HepG2 (cell line): ENCODE measurements at places on chromosomes 11 and 22. TPM values are rescaled to one million over a fixed set of nuclear protein-coding genes. Genes with fewer than 3 reads are reported as not detected.

DNA sequence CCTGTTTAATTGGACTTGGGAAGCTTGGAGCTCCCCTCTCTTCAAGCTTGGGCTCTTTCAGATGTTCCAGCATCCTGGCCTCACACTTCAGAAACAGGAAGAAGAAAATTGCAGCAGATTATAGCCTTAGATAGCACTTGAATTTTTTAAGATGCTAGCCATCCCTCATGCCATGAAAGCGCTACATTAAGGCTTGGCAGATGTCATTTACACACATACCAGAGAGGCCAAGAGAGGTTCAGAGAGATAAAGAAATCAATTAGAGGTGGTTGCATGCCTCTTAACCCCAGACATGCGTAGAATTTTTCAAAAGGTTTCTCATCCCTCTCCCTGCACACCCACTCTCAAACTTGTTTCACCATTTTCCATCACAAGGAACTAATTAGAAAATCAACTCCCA, 31.9 kb upstream of the DBX1 start:
- no peak for DNase-seq

Gene OLFML1
- polyA plus RNA-seq = 0.71 and 0.90 TPM in 2 replicates

Gene CREB3L1
- not detected in 2 replicates for polyA plus RNA-seq

DNA sequence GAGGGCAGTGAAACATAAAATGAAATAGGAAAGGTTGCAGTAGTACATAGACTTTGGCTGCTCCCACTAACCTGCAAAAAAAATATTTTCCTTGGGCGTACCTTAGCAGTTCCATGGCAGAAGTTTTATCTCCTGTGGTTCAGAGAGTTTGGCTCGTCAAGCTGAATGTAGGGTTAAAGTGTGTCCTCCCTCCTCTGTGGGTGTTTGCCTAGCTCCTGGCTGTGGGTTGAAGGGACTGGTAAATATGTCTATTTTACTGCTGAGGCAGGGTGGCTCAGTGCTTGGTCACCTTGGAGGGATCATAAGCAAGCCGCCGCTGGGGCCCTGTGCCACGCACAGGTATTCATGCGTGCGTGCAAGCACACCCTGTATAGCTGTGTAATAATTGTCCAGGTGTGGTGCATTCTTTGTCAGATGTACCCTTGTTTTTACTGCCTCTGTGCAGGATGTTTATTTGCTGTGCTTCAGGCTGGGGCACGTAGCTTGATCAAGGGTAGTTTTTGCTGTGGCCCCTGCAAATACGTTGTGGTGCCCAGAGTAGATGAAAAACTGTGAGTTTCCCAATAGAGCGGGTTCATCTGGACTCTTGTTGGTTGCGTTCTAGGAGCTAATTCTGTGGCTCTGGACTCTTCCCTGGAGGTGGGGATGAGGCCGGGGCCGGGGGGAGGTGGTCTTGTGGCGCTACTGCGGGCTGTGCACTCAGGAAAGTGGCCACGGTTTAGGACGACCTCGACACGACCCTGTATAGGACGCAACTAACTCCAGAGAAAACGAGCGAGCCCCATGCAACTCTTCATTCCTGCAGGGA, 732 bp upstream of the SORL1 start:
- peak; percentile 43 for DNase-seq

DNA sequence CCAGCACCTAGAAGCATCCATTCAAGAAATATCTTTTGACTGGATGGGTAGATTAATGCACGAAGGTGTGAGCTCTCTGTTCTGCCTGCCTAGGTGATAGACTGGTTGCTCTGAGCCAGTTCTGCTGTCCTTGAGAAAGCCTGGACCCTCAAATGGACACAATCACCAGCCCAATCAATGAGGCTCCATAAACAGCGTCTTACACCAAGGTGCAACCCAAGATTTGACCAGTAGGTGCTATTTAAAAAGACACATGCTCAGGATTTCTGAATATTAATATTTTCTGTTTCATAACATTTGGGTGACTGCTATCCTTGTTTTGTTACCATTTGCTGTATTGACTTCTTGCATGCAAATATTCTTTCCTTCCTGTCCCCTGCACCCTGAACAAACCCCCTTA, 39.0 kb downstream of the PAMR1 start:
- DNase-seq = no peak

- no peak for DNase-seq
These were observed 3.4 kb downstream of the TOM1 start for GRCh38 chr22:35303029-35303624.

- DNase-seq = no peak
These were observed 172.4 kb downstream of the CASP12 start for GRCh38 chr11:104725796-104726408.

DNA sequence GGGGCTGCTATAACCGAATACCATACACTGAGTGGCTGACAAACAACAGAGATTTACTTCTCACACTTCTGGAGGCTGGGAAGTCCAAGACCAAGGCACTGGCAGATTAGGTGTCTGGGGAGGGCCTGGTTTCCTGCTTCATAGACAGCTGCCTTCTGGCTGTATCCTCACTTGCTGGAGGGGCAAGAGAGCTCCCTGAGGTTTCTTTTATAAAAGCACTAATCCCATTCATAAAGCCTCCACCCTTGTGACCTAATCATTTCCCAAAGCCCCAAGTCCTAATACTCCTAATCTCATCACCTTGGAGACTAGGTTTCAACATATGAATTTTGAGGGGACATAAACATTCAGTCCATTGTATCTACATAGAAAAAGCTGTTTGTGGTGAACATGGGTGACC, 131.8 kb downstream of the KIRREL3 start:
- no peak for DNase-seq

DNA sequence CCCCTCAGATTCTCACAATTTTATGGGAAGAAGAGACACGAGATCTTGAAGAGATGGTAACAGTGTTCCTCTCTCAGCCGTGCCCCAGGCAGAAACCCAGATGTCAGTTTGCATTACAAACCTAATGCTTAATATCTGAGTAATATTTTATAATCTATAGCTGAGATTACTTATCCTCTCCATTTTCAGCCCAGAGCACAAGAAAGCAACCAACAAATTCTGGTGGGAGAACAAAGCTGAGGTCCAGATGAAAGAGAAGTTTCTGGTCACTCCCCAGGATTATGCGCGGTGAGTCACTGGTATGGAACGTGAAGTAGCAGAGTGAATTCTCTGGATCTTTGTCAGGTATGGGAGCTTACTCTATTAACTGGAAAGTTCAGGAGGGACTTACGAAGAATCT, 884 bp downstream of the CENATAC start:
- peak; percentile 81 for DNase-seq

Gene ST14
- polyA plus RNA-seq = 0.88 and 1.1 TPM in 2 replicates

DNA sequence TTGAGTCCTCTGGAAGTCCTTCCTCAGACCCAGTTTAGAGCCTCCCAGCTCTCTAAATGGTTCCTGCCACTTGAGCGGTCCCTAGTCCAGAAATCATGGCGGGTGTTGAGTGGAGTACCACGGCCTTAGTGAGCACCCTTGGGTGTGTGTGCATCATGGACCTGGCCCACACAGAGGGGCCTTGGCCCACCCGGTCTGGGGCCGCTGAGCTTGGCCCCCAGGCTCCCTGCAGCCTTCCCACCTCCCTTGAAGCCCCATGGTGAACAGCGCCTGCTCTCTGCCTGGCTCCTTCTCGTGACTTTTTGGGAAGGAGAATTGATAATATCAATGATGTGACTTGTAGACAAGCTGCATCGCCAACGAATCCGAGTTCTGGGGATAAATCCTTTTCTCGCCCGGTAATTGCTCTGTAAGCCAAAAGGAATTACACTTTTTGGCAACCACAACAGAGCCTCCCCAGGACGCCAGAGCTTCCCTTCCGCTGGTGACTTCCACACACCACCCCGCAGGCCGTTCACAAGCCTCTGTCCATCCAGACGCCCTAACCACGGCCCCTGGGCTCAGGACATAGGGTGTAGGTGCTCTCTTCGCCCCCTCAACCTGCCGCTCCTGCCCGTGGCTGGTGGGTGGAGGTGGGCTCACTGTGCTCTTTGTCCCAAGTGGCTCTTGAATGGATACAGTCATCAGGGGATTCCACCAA, 93.8 kb downstream of the NECTIN1 start:
- no peak for DNase-seq

DNA sequence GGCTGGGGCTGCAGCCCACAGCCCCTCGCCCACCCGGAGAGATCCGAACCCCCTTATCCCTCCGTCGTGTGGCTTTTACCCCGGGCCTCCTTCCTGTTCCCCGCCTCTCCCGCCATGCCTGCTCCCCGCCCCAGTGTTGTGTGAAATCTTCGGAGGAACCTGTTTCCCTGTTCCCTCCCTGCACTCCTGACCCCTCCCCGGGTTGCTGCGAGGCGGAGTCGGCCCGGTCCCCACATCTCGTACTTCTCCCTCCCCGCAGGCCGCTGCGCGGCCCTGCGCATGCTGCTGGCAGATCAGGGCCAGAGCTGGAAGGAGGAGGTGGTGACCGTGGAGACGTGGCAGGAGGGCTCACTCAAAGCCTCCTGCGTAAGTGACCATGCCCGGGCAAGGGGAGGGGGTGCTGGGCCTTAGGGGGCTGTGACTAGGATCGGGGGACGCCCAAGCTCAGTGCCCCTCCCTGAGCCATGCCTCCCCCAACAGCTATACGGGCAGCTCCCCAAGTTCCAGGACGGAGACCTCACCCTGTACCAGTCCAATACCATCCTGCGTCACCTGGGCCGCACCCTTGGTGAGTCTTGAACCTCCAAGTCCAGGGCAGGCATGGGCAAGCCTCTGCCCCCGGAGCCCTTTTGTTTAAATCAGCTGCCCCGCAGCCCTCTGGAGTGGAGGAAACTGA, 731 bp downstream of the GSTP1 start:
- no peak for DNase-seq

Gene ARHGAP8
- 0.72 TPM in 1 of 2 replicates, not detected in the other for polyA plus RNA-seq

DNA sequence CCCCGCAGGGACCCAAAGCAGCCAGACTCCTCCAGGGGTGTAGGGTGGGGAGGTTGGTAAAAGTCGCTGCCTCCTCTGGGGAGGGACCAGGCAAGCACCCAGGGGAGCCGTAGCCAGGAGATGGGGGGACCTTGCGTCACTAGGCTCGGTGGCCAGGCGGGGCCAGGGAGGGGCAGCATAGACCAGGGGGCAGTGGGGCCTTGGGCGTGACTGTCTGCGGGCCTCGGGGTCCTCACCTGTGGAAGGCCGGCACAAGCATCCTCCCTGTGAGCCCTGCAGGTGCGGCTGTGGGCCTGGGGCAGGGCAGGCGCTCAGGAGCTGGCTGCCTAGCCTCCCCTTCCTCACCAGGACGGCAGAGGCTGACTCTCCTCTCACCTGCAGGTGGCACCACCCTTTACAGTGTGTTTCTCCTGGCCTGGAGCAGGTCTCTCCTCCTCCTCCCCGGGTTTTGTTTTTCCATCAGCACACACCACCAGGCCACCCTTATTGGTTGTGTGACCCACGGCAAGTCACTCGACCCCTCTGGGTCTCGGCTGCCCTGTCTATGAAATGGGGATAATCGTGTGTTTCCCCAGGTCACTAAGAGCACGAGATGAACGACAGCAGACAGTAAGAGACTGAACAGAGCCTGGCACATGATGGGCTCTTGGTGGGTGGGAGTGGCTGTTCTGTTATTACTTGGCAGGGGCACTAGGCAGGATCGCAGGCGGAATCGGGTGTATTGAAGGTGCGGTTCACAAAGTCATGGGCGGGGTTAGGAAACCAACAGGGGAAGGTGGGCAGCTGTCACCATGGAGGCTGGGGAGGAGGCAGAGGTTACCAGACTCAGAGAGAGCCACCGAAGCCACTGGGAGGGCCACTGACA, 52.7 kb downstream of the FLRT1 start:
- peak; percentile 45 for DNase-seq

DNA sequence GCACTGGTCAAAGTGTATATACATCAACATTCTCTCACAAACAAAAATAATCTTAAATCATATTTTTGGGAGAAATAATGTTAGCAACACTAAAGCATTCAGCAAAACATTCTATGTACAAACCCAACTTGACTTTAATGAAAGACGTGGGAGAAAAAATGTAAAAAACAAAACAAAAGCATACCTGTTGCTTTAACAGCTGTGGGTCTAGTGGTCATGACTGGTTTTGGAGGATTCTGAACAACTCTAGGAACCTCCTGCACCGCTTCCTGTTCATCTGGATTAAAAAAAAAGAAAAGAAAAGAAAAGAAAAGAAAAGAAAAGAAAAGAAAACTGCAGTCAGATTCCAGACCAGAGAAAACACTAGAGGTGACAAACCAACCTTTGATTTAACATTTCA, 2.1 kb downstream of the FNBP4 start:
- DNase-seq = no peak

DNA sequence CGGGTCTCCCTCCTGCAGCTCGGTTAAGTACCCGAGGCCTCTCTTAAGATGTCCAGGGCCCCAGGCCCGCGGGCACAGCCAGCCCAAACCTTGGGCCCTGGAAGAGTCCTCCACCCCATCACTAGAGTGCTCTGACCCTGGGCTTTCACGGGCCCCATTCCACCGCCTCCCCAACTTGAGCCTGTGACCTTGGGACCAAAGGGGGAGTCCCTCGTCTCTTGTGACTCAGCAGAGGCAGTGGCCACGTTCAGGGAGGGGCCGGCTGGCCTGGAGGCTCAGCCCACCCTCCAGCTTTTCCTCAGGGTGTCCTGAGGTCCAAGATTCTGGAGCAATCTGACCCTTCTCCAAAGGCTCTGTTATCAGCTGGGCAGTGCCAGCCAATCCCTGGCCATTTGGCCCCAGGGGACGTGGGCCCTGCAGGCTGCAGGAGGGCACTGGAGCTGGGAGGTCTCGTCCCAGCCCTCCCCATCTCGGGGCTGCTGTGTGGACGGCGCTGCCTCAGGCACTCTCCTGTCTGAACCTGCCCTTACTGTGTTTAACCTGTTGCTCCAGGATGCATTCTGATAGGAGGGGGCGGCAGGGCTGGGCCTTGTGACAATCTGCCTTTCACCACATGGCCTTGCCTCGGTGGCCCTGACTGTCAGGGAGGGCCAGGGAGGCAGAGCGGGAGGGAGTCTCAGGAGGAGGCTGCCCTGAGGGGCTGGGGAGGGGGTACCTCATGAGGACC, 25.0 kb downstream of the FADS3 start:
- no peak for DNase-seq

Gene GP1BB
- 0.07 TPM in 1 of 2 replicates, not detected in the other for polyA plus RNA-seq

GRCh38 chr22:41106122-41106968, 14.0 kb downstream of the EP300 start:
- DNase-seq = peak; percentile 78

GRCh38 chr22:23357053-23357452, 176.7 kb downstream of the BCR start:
- DNase-seq = no peak

- no peak for DNase-seq
These were observed 89.8 kb downstream of the FBXO7 start for GRCh38 chr22:32564170-32565001.

GRCh38 chr22:38873469-38874411, 1.7 kb upstream of the CBX6 start:
- DNase-seq = no peak

Gene CAVIN3
- polyA plus RNA-seq = not detected in 2 replicates

DNA sequence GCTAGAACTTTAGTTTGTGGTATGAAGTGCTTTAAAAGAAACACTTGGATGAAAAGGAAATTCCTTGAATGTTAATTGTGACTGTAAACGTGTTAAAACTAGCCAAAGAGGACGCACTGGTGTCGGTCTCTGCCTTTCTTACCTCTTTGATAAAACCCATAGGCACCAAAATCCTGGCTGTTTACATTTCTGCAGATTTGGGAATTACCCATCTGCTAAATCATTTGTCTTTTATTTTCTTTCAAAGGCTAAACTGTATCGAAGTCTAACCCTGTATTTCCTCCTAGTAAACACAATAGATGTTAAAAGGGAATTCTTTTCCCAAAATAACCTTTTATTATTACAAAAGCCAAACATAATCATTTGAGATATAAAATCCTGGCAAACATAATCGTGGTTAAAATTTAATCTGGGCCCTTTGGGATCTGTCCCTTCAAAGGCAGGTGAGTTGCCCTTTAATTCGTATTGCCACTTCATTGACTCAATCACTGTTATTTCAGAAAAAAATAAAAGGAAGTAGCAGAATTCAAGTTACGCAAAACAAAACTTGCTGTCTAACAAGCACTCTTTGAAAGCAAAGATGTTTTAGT, 2.4 kb downstream of the RASSF10 start:
- no peak for DNase-seq
